ENCODE measurements at places on chromosomes 11 and 22.

DNA sequence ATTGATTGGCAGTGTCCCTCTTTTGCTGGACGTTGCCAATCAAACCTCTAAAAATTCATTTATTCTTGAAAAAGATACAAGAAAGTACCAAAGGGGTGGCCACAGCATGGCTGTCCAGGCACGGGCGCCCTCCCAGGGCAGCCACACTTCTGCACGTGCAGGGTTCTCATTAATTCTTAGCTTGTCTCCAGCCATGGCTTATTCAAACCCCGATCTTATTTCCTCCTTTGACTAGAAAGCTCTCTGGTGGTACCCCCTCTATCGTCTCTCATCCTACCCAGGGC lies 123.9 kb downstream of the CTTN start:
- H3K36me3 ChIP-seq, result no peaks in the 10 kb centered on the region
- no peak overlapping the region for H3K27ac ChIP-seq
- DNase-seq, result no peak
- no peaks in the 10 kb centered on the region for H3K27me3 ChIP-seq

DNA sequence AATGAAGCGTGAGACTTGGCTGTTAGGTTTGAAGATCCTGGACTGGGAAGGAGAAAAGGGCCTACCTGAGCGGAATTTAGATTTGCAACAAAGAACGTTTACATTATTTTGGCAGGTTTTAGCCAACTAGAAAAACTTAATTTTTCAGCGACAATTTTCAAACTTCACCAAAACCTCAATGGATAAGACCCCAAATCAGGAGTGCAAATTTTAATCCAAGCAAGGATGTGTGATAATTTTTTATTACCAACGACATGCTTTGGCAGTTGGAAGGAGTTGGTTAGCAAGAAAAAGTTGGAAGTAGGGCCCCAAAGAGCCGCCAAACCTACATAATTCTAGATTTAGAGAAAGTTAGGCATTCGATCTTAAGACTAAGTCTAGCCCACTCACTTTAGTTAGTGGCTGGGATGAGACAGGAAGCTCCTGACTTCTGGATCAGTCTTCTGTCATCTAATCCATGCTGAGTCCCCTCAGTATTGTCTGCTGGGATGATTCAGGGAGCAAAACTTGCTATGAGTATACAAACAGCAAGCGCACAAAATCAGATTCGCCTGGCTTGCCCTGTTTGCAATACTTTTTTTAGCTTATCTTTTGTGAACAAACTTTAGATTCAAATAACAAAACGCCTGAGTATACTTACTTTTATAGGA lies 787 bp upstream of the RDX start:
- no peaks in the 10 kb centered on the region for H3K36me3 ChIP-seq
- H3K4me3 ChIP-seq, result peak overlapping the region; percentile 86
- H3K27ac ChIP-seq, result peak overlapping the region; percentile 83
- H3K4me1 ChIP-seq, result peaks cover 63% of the 10 kb centered on the region
- H3K27me3 ChIP-seq, result no peaks in the 10 kb centered on the region

DNA sequence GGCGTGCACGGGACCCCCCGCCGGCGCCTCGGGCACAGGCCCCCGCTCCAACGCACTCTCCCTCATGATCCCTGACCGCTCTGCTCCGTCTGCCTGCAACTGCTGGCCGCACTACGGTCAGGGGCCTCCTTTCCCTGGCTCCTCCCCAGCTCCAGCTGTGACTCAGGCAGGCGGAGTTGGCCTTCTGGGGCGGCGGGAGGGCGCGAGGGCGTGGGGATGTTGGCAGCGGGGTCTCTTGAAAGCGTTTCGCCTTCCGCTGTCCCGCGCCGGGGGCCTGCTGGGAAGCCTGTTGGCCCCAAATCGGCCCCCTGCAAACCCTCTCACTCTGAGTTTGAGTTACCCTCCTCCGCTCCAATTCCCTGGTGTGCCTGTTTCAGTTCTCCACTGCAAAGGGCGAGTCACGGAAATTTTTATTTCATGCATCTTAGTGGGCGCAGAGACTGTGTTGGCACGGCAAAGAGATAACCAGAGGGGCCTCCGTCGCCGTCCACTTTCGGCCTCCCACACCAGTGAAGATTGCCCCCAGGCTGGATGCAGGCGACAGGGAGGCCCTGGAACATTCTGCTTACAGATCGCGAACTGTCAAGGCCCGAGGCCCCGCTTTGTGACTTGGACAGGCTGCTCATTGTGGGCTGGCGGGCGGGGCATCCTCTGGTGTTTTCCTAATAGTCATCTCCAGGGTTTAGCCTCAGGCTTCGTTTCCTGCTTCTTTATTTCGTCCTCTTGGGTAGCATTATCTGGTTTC lies at the start of gene CAVIN3:
CAVIN3 (minus strand) TSS at position 91 of the 745 bp plus-strand sequence; CDS start at position 66, 25 bp downstream.
- no peaks in the 10 kb centered on the region for H3K36me3 ChIP-seq
- H3K27ac ChIP-seq, result no peak within 1 kb of the TSS
- no peaks in the 10 kb centered on the region for H3K4me1 ChIP-seq
- H3K4me3 ChIP-seq, result peak within 1 kb of the TSS; percentile 46

- peaks cover 34% of the 10 kb centered on the region for H3K36me3 ChIP-seq
- no peaks in the 10 kb centered on the region for H3K27me3 ChIP-seq
- H3K4me3 ChIP-seq, result no peak overlapping the region
- peak overlapping the region; percentile 85 for H3K27ac ChIP-seq
These were observed 9.3 kb downstream of the RPL3 start for GRCh38 chr22:39309881-39310714.

- H3K4me1 ChIP-seq, result no peaks in the 10 kb centered on the region
- H3K36me3 ChIP-seq, result no peaks in the 10 kb centered on the region
- no peak overlapping the region for H3K4me3 ChIP-seq
- no peaks in the 10 kb centered on the region for H3K27me3 ChIP-seq
- DNase-seq, result no peak
- H3K27ac ChIP-seq, result no peak overlapping the region
These were observed 36.3 kb downstream of the YWHAH start for GRCh38 chr22:31980628-31981027.

DNA sequence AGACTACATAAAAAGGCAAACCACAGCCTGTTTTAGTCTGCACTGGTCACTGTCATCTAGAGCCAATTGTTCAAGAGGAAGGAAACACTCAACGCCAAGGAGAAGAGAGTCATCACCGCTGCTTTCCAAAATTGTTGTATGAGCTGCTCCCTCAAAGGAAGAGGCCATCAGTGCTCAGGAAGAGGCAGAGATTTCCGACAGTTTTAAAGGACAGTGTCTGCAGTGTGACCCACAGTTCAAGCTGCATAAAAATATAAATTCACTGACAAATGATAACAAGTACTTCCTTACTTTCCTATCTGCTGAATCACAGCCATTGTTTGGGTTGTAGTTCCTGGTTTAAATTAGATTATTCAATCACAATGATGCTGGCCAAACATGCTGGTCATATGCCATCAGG lies 16.4 kb downstream of the PRCP start:
- H3K27me3 ChIP-seq, result no peaks in the 10 kb centered on the region
- no peak overlapping the region for H3K27ac ChIP-seq
- H3K36me3 ChIP-seq, result no peaks in the 10 kb centered on the region
- no peak overlapping the region for H3K4me3 ChIP-seq
- no peaks in the 10 kb centered on the region for H3K4me1 ChIP-seq

DNA sequence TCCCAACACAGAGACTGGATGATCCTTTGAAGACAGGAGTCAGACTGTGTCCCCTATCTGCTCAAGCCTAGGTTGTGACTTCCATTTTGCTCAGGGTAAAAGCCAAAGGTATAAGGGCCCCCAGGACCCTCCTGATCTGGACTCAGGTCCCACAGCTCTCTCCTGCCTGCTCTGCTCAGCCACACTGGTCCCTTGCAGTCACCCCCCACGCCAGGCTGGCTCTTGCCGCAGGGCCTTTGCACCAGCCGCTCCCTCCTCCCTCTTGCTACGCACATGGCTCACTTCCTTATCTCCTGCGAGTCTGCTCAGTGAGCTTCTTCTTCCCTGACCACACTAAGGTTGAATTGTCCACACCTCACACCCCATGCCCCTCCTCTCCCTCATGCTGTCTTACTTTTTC lies 28.4 kb upstream of the CACNG2 start:
- H3K4me1 ChIP-seq, result no peaks in the 10 kb centered on the region
- H3K4me3 ChIP-seq, result no peak overlapping the region
- H3K36me3 ChIP-seq, result no peaks in the 10 kb centered on the region
- DNase-seq, result no peak
- H3K27ac ChIP-seq, result no peak overlapping the region

DNA sequence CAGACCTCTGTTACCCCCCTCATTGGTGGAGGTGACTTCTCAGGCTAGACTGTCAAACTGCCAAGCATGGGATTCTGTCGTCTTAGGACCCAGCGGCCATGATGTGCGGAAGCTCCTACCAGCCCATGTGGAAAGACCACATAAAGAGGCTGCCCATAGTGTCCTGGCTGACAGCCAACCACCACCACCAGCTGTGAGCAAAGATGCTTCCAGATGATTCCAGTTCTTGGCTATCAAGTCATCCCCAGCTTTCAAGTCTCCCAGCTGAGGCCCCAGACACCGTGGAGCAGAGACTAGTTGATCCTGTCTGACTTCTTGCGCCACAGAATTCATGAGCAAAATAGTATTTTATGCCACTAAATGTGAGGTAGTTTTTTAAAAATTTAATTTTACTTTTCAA lies 32.9 kb downstream of the SCUBE1 start:
- DNase-seq, result no peak
- H3K4me3 ChIP-seq, result no peak overlapping the region
- H3K27ac ChIP-seq, result no peak overlapping the region
- H3K4me1 ChIP-seq, result no peaks in the 10 kb centered on the region
- no peaks in the 10 kb centered on the region for H3K36me3 ChIP-seq
- H3K27me3 ChIP-seq, result peaks cover 96% of the 10 kb centered on the region

DNA sequence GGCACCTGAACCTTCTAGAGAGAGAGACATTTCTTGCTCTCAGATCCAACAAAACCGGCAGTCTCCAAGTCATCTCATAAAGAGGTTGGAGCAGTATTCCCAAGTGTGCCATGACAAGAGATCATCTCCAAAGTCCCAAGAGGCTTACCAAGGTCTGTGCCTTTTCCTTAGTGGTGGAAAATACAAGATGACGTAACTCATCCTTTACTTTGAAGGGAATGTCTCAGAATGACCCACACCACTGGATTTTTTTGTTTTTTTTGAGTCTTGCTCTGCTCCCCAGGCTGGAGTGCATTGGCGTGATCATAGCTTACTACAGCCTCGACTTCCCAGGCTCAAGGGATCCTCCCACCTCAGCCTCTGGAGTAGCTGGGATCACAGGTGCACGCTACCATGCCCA lies 71.0 kb upstream of the SLC22A12 start:
- no peaks in the 10 kb centered on the region for H3K36me3 ChIP-seq
- peaks cover 97% of the 10 kb centered on the region for H3K27me3 ChIP-seq
- H3K4me3 ChIP-seq, result no peak overlapping the region
- no peak overlapping the region for H3K27ac ChIP-seq
- no peaks in the 10 kb centered on the region for H3K4me1 ChIP-seq
- DNase-seq, result no peak

- no peak overlapping the region for H3K4me3 ChIP-seq
- no peak for DNase-seq
- H3K27ac ChIP-seq, result no peak overlapping the region
These were observed 16.9 kb upstream of the ARHGAP42 start for GRCh38 chr11:100670140-100670539.

DNA sequence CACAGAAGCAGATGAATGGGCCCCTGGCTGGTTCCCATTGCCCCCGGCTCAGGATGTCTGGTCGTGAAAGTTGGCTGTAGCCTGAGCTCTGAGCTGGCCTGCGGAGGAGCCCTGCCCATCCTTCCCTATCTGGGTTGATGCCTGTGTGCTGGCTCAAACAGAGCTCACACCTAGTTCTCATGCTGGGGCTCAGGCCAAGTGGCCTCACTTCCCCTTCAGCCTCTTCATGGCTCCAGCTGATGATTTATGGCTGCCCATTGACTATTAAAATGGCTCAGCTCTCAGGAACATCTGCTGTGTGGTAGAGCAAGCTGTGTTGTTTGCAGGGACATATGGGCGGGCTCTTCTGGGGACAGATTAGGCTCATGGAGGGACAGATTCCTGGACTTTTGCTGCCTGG lies 64.7 kb downstream of the ADAMTS15 start:
- DNase-seq, result no peak
- no peak overlapping the region for H3K27ac ChIP-seq
- H3K4me1 ChIP-seq, result peaks cover 12% of the 10 kb centered on the region
- no peak overlapping the region for H3K4me3 ChIP-seq

DNA sequence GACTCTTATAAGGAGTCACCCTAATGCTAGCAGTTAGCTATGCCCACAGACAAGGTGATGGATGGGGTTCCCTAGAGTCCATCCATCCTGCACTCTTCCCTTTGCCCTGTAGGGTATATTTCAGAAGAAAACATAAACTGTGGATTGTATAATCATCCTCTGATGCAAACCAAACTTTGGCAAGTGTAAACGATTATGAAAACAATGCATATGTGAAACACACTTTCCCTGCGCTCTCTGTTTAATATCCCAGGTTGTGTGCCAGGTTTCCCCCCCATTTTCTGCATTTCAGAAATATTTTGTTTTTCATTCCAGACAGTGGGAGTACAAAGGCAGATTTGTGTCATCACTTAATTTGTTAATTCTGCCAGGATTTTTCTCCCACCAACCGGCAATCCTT lies 110.0 kb downstream of the LDLRAD3 start:
- no peak overlapping the region for H3K27ac ChIP-seq
- H3K36me3 ChIP-seq, result no peaks in the 10 kb centered on the region
- no peaks in the 10 kb centered on the region for H3K4me1 ChIP-seq
- H3K27me3 ChIP-seq, result no peaks in the 10 kb centered on the region

DNA sequence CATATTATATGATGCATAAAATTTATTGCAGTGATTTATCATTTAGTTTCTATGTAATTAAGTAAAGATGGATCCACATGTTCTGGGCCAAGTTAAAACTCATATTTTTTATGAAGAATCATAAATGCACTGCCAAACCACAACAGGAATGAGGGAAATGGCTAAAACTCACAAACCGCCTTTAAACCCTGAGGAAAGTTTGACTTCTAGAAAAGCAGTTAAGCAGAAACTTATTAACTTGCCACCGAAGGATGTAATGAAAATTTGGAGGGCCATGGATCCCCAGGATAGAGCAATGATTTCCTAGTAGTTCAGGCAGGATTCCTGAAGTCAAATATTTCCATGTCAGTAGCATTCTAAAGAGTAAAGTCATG lies 218.3 kb upstream of the CTSC start:
- peaks cover 18% of the 10 kb centered on the region for H3K4me1 ChIP-seq
- no peak overlapping the region for H3K4me3 ChIP-seq
- no peak for DNase-seq
- H3K36me3 ChIP-seq, result no peaks in the 10 kb centered on the region
- no peaks in the 10 kb centered on the region for H3K27me3 ChIP-seq

GRCh38 chr11:68775951-68776388 lies 24.6 kb upstream of the TESMIN start:
- H3K4me1 ChIP-seq, result peaks cover 29% of the 10 kb centered on the region
- no peak overlapping the region for H3K4me3 ChIP-seq
- peak; percentile 97 for DNase-seq
- 0 out of 2 replicates have a peak, but pooled peaks cover 5% of the 10 kb centered on the region for H3K36me3 ChIP-seq
- H3K27ac ChIP-seq, result peak overlapping the region; percentile 81

DNA sequence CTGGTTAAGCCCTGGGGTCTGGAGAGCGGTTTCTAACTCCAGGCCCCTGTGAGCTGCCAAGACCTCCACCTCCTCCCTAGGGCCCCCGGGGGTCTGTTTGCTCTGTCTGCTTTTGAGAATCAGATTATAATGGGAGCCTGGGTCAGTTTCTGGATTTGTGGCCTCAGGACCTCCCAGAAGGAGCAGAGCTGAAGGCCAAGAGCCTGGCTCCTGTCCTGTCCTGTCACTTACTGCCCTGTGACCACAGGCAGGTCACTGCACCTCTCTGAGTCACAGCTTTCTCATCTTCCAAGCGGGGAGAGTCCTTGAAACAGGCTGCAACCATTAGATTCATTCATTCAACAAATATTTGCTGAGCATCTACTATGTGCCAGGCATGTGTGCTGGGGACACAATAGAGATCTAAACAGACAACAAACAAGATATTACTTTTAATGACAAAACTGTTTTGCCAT lies 87.3 kb upstream of the FGF3 start:
- H3K36me3 ChIP-seq, result no peaks in the 10 kb centered on the region
- no peaks in the 10 kb centered on the region for H3K27me3 ChIP-seq
- peak overlapping the region; percentile 70 for H3K27ac ChIP-seq

GRCh38 chr11:8066036-8066910 lies 14.7 kb upstream of the TUB start:
- no peak for DNase-seq
- no peak overlapping the region for H3K27ac ChIP-seq
- H3K36me3 ChIP-seq, result no peaks in the 10 kb centered on the region
